Aortic smooth muscle cell (primary cell): ENCODE measurements at places on chromosomes 16 and 17. TPM values are rescaled to one million over a fixed set of nuclear protein-coding genes. Genes with fewer than 3 reads are reported as not detected.

The SERPINF2 gene
- not detected in 2 replicates for total RNA-seq

The KIF19 gene
- total RNA-seq = 0.44 and 1.2 TPM in 2 replicates

The CHAD gene
- not detected in 2 replicates for total RNA-seq

The JPH3 gene
- 0.06 TPM in 1 of 2 replicates, not detected in the other for total RNA-seq

The GOT2 gene
- total RNA-seq = 25.8 and 30.5 TPM in 2 replicates

The FUS gene
- 35.0 and 37.7 TPM in 2 replicates for total RNA-seq

The DOC2B gene
- not detected in 2 replicates for total RNA-seq

The COPZ2 gene
- 147 and 185 TPM in 2 replicates for total RNA-seq

The CACNG1 gene
- total RNA-seq = not detected in 2 replicates

The TMC5 gene
- 0.12 and 0.79 TPM in 2 replicates for total RNA-seq

The ENPP7 gene
- not detected in 2 replicates for total RNA-seq

The SPN gene
- not detected in 2 replicates for total RNA-seq

The CA4 gene
- 0.25 TPM in 1 of 2 replicates, not detected in the other for total RNA-seq

The NACA2 gene
- total RNA-seq = not detected in 2 replicates

The KAT8 gene
- 36.3 and 38.7 TPM in 2 replicates for total RNA-seq

The EME1 gene
- total RNA-seq = 5.0 and 9.2 TPM in 2 replicates

The NFE2L1 gene
- 123 and 186 TPM in 2 replicates for total RNA-seq

The GRAPL gene
- 0.25 and 0.53 TPM in 2 replicates for total RNA-seq

The CTRL gene
- 0.66 and 0.75 TPM in 2 replicates for total RNA-seq

The TMEM100 gene
- 0.25 and 1.2 TPM in 2 replicates for total RNA-seq

The MYH11 gene
- total RNA-seq = 0.13 and 0.44 TPM in 2 replicates

The TBC1D3K gene
- not detected in 2 replicates for total RNA-seq

The AIPL1 gene
- 0.06 and 0.13 TPM in 2 replicates for total RNA-seq

The CPNE7 gene
- total RNA-seq = 8.9 and 12.2 TPM in 2 replicates

The NOG gene
- total RNA-seq = 0.13 TPM in 1 of 2 replicates, not detected in the other

The GCGR gene
- not detected in 2 replicates for total RNA-seq

The KRT40 gene
- not detected in 2 replicates for total RNA-seq

The ST6GALNAC1 gene
- not detected in 2 replicates for total RNA-seq

The IGFALS gene
- under 0.01 and 0.06 TPM in 2 replicates for total RNA-seq
